Activated T-cell treated with anti-CD3 and anti-CD28 coated beads, Interleukin-2, amount 50 U/mL, for 4 hours (primary cell): ENCODE measurements at places on chromosomes 4 and X. TPM values are rescaled to one million over a fixed set of nuclear protein-coding genes. Genes with fewer than 3 reads are reported as not detected.

GRCh38 chrX:150060406-150060805 is 122.1 kb upstream of the EOLA2 start:
- no peak for DNase-seq

- DNase-seq, result no peak
These were observed 116.6 kb upstream of the FAT1 start for GRCh38 chr4:186840222-186840701.

DNA sequence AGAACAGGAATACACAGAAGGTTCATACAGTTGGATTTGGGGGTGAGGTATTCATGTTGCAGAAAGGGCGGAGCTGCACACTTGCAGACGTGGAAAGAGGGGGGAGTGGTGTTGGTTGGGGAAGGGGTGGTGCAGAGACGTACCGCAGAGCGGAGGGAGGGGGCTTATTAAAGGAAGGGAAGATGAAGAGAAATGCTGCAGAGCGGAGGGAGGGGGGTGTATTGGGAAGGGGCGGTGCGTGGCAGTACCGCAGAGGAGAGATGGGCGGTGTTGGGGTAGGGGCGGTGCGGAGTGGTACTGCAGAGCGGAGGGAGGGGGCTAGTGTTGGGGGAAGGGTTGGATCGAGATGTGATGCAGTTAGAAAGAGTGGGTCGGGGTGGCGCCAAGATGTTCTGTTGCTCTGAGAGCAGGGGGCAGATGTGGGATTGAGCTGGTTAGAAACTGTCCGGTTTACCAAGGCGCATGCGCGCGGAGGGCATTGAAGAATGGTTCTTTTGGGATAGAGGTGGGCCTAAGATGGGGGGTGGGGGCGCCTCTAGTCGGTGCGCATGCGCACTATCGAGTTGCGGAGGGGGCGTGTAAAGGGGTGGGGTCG is 900 bp downstream of the TRO start:
- peak; percentile 43 for DNase-seq

DNA sequence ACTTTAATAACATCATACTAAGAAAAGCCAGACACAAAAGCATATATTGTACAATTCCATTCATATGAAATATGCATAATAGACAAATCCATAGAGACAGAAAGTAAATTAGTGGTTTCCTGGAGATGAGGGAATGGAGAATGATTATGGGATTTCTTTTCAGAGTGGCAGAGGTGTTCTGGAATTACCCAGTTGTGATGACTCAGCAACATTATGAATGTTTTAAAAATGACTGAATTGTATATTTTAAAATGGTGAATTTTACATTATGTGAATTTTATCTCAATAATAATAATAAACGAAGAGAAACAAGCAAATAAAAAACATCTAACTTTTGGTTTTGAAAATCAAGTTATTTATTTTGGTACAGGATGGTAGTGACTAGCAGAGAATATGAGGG is 11.2 kb downstream of the ZXDA start:
- DNase-seq, result no peak

- no peak for DNase-seq
These were observed 31.2 kb downstream of the ATG4A start for GRCh38 chrX:108122748-108123147.

DNA sequence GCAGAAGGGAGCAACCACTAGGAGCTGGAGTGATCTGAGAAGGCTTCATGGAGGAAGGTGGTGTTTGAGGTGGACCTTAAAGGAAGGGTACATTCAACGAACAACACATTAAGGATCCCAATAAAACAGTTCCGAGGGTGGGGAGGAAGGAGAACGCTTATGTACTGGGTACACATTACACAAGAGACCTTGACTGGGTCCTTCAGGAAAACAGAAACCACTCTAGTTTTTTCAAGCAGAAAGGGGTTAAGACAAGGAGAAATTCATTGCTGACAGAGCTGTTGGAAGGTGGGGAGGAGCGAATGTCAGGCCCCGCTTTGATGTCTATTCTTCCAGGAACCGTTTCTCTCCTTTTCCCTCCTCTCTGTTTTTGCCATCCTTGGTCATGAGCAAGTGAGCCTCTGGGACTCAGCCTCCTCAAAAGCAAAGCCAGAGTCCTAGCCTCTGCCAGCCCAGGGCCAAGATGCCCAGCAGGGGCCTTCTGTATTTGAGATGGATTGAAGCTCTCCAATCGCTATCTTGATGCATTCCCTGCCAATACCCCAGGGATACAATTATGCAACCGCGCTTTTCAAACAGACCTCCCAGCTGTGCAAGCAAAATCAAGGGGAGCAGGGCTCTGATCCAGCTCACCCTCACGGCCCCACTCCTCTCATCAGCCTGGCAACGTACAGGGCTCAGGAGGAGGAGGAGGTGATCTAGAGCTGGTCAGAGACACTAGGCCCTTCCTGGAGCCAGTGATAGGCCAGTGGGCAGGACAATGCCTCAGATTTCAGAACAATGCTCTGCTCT is 48.4 kb downstream of the ZBTB49 start:
- no peak for DNase-seq

DNA sequence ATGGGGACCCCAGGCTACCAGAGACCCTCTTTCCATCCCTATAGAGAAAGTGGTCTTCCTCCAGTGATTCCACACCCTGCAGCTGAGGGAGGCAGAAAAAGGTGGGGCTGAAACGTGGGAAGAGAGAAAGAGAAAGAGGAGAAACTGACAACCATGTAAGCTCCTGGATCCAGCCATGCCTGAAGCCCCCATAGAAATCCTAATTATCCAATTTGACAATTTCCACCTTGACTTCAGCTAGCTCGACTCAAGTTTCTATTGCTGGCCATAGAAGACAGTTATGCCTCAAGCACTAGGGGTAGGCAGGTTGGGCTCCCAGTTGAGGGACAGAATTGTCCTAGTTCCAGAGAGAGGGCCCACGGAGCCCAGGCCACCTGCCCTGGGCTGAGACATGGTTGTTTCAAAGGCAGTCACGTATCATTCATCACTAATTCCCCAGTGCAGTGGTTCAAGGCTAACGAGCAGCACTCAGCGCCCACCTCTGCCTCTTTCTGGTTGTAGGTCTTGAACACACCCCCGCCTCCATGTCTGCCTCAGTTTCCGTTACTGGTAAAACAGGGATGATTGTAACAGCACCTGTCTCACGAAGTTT is 39.8 kb upstream of the ASMTL start:
- DNase-seq, result no peak

DNA sequence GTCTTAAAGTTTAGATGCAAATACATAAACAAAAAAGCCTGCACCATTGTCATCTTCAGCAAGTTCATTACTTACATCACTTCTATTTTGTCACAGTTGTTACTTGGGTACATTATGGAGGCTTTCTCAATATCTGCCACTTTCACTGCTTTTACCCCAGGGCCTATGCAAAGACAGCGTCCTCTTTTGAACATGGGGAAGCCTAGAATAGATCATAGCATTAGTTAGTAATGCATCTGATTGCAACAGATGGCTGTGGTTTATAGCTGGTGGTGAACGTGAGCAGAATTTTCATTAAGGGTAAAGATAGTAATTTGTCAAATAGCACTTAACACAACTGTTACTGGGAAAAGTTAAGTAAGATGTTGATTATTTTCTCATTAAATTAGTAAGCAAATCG is 729 bp downstream of the CXCL11 start:
- DNase-seq, result no peak

GRCh38 chr4:10403633-10404445 is 53.4 kb downstream of the ZNF518B start:
- no peak for DNase-seq

- DNase-seq, result no peak
These were observed 250.4 kb upstream of the GIMD1 start for GRCh38 chr4:106618956-106619355.

DNA sequence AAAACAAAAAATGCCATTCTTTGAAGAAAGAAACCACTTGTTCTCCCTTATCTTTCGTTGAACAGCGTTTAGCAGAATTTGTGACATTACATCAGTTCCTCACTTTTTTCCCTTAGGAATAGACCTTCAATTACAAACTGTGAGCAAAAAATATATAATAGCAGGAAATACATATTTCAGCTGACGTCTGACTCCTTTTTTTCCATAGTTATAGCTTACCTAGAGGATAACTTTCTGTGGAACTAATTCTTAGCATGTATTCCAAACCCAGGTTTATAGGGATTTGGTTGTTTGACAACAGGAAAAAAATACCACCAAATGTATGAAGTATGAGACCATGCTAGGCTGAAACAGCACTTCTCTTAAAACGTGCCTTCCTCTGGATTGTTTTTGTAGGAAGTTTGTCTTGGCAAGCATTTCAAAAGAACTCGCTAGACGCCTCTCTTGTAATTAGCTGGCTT is 2.0 kb upstream of the LIMCH1 start:
- DNase-seq, result no peak

The ANOS1 gene
- 0.05 TPM for total RNA-seq
